ENCODE measurements at places on chromosomes 11 and 22. TPM values are rescaled to one million over a fixed set of nuclear protein-coding genes. Genes with fewer than 3 reads are reported as not detected.

LIF gene
- total RNA-seq: 16.5 TPM

OR1S1 gene
- total RNA-seq: 0.12 TPM

CARD18 gene
- not detected for total RNA-seq

HTATIP2 gene
- 25.2 TPM for total RNA-seq

TSGA10IP gene
- total RNA-seq: 0.11 TPM

WBP2NL gene
- 0.50 TPM for total RNA-seq

XKR3 gene
- not detected for total RNA-seq

MMP3 gene
- total RNA-seq: 54.4 TPM

FTH1 gene
- total RNA-seq: 455 TPM

MMP10 gene
- 1.2 TPM for total RNA-seq

BTG4 gene
- not detected for total RNA-seq

C11orf54 gene
- total RNA-seq: 11.1 TPM

APOBEC3H gene
- total RNA-seq: not detected

ACCS gene
- 11.1 TPM for total RNA-seq

NTM gene
- total RNA-seq: 82.5 TPM

ALX4 gene
- under 0.01 TPM for total RNA-seq

ROM1 gene
- 2.9 TPM for total RNA-seq

PYGM gene
- 0.33 TPM for total RNA-seq

SVIP gene
- 4.6 TPM for total RNA-seq

CCDC116 gene
- total RNA-seq: 0.22 TPM

GAL3ST3 gene
- total RNA-seq: not detected

ARHGAP8 gene
- 0.25 TPM for total RNA-seq

TAF1D gene
- 197 TPM for total RNA-seq

PIWIL4 gene
- 1.4 TPM for total RNA-seq

TNNI2 gene
- not detected for total RNA-seq

ACR gene
- total RNA-seq: not detected

BCL2L13 gene
- 75.2 TPM for total RNA-seq

RTN4R gene
- 0.77 TPM for total RNA-seq

TSPAN32 gene
- total RNA-seq: under 0.01 TPM

ART1 gene
- total RNA-seq: not detected

PANX3 gene
- total RNA-seq: not detected

CCDC87 gene
- total RNA-seq: 0.25 TPM

PICALM gene
- 261 TPM for total RNA-seq

SLC15A3 gene
- total RNA-seq: 10.6 TPM

OR2D2 gene
- total RNA-seq: 1.5 TPM

ABCC8 gene
- total RNA-seq: not detected

LMF2 gene
- total RNA-seq: 48.0 TPM

CRYBA4 gene
- not detected for total RNA-seq

GAS2 gene
- total RNA-seq: 1.6 TPM

LGALS12 gene
- not detected for total RNA-seq

DRD4 gene
- total RNA-seq: not detected

SCUBE1 gene
- not detected for total RNA-seq

MUC5AC gene
- total RNA-seq: under 0.01 TPM

MS4A1 gene
- total RNA-seq: not detected

TRIM6 gene
- total RNA-seq: 6.5 TPM

SERHL2 gene
- 5.9 TPM for total RNA-seq

CHCHD10 gene
- 1.00 TPM for total RNA-seq

PAMR1 gene
- 512 TPM for total RNA-seq

CSKMT gene
- total RNA-seq: 4.2 TPM

CDPF1 gene
- total RNA-seq: 11.7 TPM

P2RY6 gene
- 0.12 TPM for total RNA-seq
